ENCODE measurements at places on chromosomes 3 and 15.

DNA sequence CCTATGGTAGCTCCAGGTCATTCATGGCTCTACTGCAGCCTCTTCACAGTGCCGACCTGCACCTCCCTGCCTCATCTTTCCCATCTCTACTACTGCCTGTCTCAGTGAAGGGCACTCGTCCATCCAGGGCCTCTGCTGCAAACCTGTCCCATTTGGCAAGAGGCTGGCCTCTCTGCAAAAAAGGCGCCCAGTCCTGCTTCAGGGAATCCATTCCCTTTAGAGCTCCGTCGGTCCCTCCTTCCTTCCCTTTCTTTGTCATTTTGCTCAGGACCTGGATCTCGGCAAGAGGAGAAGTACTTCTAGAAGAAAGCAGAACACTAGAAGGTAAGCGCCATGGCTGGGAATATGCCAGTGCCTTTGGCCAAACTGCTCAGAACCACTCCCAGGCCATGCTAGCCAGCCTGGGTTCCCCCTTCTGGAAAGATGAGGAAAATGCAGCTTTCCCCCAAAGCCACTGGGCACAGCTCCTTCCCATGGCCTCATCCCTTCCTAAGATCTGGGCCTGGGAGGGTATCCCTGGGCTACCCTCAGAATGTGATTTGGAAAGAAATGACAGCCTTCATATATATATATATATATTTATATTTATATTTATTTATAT lies 6.4 kb upstream of the ISL2 start:
- no peak for DNase-seq

DNA sequence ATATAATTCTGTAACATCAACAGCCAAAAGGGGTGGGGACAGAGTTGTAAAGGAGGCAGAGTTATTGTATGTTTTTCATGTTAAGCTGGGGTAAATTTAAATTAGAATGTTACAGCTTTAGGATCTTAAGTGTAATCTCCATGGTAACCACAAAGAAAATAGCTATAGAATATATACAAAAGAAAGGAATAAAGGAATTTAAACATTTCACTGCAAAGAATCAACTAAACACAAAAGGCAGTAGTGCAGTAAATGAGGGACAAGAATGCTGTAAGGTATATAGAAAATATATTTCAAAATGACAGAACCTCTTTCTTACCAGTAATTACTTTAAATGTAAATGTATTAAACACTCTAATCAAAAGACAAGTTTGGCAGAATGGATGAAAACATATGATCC lies 361.7 kb downstream of the SLC9A9 start:
- DNase-seq: no peak

DNA sequence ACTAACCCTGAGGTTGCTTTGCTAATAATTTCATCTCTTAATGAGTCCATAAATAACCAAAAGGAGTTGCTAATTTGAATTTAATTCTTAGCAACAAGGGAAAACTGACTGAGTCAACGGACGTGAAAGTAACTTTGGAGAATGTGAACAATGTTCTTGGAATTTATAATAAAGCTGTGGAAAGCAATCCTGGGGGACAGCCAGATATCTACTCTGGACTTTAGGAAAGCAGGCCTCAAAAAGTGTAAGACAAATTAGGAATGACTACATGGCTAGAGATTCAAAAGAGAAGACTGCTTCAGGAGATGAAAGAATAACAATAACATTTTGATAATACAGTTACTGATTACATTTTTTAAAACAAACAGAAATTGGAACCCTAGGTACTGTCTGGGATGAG lies 318.4 kb upstream of the COL8A1 start:
- no peak for DNase-seq

DNA sequence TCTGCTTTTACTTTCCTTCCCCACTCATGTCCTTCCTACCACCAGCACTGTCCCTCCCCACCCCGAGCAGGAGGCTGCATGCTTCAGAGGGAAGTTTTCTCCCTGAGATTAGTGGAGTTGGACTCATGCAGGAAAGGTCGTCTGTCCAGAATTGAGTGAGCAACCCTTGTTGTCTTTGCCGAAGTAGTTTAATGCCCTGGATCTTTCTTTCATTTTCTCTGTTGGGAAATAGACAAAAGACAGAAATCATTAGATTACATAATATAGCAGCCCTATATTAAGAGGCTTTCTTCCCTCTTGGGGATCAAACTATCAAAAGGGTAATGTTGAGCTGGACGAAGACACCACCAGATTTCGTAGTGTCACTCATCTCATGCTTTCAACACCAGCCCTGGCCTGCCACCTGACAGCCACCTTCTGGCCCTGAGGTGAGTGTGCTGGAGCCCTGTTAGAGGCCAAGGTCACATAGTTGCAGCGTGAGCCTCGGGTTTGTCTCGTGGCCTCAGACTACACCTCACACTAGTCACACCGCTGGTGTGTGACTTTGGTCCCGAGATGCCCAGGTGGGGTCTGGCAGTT lies 231.0 kb downstream of the ITPR1 start:
- no peak for DNase-seq

- DNase-seq: no peak
These were observed 444.0 kb downstream of the MFSD1 start for GRCh38 chr3:159245871-159246270.

GRCh38 chr15:101696829-101697228 lies 27.4 kb downstream of the TARS3 start:
- DNase-seq: no peak

DNA sequence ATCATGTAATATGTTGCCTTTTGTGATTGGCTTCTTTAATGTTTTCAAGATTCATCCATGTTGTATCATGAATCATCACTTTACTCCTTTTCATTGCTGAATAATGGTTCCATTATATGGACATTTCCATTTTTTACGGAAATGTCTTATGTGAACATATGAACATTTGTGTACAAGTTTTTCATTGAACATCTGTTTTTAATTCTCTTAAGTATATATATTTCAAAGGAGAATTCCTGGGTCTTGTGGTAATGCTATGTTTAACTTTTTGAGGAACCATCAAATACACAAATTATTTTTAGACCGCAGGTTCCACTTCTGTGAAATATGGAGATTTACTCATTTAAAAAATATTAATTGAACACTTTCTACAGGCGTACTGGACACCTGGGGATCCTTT lies 85.7 kb downstream of the ARIH1 start:
- DNase-seq: no peak

- DNase-seq: no peak
These were observed 299 bp downstream of the TYRO3 start for GRCh38 chr15:41559239-41559782.

- DNase-seq: peak; percentile 78
These were observed 41.0 kb downstream of the ABHD2 start for GRCh38 chr15:89129123-89129815.

- DNase-seq: peak; percentile 5
These were observed 84.5 kb upstream of the ATP10A start for GRCh38 chr15:25947323-25948314.

GRCh38 chr15:42279234-42279723 lies 6.0 kb upstream of the TMEM87A start:
- DNase-seq: no peak

GRCh38 chr3:116348216-116348615 lies 97.1 kb downstream of the LSAMP start:
- no peak for DNase-seq

- no peak for DNase-seq
These were observed 21.5 kb downstream of the GABRR3 start for GRCh38 chr3:98013411-98014267.

GRCh38 chr3:71600646-71601288 lies 17.2 kb upstream of the FOXP1 start:
- no peak for DNase-seq

DNA sequence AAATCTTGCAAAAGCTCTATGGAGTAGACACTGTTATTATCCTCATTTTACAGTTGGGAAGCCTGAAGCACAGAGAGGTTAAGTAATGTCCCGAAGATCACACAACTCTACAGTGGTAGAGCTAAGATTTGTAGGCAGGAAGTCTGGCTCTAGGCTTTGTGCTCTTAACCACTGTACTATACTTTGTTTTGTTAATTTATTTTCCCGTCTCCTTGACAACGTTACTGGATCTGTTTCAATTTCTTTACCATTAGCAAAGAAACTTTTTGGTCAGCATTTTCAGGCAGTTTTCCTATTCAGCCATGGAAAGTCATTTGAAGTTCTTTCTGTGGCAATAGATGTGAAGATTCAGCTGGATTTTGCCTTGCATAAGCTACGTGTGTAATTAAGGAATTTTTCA lies 51.7 kb downstream of the OTOL1 start:
- DNase-seq: no peak

- no peak for DNase-seq
These were observed 3.1 kb upstream of the DYNLT2B start for GRCh38 chr3:196321162-196321561.

DNA sequence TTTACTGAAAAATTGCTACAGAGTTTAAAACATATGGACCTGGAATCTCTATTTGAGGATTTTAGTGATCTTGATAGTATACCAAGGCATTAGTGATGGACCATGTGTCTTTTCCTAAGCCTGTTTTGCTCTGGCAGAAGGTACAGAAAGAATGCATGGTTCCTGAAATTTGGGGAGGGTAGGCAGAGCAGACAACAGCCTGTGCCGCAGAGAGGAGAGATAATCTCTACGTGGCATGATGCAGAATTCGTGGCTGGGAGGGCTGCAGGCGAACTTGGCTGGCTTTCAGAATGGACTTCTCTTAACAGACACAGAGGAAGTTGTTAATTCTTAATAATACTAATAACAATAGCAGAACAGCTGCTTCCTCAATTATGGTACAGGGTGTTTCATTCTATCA lies 137.5 kb upstream of the FOXB1 start:
- no peak for DNase-seq

DNA sequence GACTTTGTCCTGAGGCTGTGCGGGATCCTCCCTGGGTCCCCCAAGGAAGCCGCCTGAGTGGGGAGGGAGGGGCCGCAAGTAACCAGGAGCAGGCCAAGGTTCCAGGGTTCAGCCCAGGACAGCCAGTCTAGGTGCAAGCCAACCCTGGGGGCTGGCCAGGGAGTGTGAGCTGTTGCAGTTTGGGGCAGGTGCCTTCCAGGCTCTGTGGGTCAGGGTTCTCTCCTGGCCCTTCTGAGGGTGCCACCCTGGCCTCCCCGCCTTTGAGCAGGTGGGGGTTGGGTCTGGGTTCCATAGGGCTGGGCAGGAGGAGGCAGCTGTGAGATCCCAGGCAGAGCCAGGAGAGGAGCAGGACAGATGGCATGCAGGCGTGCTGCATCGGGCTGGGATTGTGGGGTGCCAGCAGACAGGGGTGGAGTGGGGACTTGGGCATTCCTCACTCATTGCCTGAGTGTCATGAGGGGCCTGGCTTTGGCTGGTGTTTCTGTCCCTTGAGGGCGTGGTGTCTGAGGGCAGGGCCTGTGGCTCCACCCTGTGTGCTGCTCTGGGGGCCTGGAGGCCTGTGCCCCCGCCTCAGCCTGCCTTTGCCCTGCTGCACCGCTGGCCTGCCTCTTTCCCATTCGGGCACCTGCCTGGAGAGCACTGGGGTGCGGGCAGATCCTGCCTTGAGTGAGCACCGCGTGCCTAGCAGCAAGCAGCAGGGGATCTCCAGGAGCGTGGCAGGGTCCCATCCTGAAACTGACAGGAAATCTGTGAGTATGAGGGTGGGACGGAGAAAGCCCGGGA lies 18.4 kb downstream of the KLF13 start:
- no peak for DNase-seq

- DNase-seq: no peak
These were observed 34.1 kb downstream of the AKAP13 start for GRCh38 chr15:85414495-85414894.

DNA sequence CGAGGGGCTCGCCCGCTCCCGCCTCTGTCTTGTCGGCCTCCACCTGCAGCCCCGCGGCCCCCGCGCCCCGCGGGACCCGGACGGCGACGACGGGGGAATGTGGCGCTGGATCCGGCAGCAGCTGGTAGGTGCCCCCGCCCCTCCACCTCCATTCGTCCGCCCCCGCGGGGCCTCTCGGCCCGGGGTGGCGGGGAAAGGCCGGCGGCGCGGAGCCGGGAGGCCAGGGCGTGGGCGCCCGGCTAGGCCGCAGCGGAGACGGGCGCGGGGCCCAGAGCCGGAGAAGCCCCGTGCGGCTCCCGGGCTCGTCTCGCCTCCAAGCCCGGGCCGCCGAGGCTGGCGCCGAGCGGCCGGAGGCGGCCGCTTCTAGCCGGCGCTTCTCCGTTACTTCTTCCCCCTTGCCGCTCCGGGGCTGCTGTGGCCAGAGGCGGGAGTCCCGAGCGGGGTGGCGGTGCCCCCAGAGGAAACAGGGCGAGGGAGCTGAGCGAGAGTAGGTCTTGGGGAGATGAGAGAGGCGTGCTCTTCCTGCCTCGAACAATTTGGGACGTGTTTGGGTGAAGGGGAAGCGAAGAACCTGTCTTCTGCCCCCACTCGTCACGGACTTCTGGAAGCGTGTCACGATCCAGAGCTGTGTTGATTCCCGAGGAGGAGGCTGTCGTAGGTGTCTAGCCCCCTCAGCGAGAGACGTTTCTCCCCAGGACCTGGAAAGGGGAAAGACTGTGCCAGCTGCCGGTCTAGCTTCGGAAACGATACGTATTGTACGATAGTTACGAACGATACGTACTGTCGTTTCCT lies 555 bp downstream of the ATP11B start:
- DNase-seq: peak; percentile 54

GRCh38 chr15:92409521-92409920 lies 15.8 kb downstream of the ST8SIA2 start:
- no peak for DNase-seq
